ENCODE measurements at places on chromosomes 6 and 20.

DNA sequence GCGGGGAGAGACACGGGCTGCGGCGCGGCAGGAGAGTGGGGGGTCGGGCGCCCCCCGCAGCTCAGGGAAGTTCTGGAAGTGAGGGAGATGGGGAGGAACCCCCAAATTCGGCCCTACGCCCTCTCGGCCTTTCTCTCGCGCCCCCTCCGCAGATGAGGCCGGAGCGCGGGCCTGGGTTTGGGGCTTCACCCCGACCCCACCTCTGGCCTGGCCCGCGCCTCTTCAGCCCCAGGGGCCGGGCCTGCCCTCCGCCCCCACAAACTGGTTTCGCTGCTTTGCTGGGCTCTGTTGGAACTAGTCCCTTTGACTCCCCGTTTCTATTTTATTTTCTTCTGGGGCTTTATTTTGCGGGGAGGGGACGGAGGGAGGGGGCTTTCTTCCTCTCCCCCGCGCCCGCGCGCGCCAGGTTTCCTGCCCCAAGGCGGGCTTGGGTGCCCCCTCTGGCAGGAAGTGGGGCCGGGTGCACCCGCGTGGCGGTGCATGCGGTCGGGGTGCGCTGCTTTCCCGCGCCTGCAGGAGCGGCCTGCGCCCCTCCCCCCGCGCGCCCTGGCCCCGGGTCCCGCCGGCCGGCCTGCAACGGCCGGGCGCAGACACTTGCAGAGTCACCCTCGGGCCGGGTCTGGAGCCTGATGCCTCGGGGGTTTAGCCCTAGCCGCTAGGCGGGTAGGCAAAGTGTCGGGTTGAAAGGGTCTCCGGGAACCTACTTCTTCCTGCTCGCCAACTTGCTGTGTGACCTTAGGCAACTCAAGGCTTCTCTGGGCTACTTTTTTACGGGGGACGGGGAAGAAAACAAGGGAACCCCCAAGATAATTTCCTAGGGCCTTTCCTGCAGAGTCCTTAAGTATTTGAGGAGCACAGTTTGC, 1.3 kb downstream of the HMGA1 start:
- DNase-seq, result no peak

DNA sequence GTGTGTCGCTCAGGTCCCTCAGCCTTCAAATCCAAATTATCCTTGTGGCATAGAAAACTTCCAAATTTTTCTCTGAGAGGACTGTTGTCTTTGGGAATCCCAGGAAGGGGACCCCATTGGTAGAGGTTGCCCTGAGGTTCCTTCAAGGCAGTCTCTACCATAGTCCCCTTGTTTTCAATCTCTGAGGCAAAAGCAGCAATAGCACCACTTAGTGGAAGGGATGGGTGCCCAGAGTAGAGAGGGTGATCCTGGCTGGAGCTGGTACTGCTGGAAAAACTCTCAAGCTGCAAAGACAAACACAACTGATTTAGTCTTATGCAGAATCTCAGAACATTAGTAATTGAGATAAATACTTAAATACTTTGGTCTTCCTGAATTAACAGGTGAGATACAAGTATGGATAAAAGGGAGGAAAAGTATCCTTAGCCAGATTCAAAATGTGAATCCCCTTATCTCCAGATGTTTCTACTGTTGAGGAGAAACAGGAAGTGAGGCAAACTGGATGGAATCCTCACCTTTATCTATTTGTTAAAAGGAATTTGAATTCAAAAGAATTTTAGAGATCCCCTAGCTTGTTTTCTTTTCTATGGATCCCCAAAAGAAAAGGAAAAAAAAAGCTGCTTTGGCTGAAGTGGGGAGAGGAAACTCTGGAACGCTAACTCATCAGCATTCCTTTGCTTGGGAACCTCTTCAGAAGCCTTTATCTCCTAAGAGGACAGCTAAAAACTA, 13.4 kb downstream of the ZNF318 start:
- peak; percentile 24 for DNase-seq

- DNase-seq, result no peak
Measured at GRCh38 chr6:122676688-122677087, 66.5 kb downstream of the PKIB start.

- no peak for DNase-seq
Measured at GRCh38 chr20:57399587-57400155, 8.5 kb downstream of the RBM38 start.

DNA sequence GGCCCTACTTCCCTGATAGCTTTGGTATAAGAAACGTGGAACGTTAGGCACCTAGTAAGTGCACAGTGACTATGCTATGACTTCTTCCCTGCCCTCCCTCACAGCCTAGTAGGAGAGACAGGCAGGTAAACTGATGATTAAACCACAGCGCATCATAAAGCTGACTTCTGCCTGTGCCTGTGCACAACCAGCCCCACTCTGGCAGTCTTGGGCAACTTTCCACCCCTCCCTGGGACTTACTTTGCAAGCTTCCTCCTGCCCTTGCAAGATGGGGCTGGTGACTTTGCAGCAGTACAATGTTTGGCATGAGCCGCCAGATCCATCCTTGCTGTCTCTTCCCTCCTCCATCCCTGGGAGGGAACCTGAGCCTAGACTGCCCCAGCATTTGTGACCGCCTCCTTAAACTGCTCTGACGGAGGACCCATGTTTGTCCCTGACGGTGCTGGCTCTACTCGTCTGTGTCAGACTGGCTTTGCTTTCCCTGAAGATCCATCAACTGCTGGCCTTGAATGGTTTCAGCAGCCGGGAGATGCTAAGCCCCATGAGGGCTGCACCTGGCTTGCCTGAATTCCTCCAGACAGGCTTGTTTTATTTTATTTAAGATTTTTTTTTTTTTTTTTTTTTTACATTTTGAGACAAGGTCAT, 36.1 kb downstream of the EFCAB8 start:
- DNase-seq, result no peak

GRCh38 chr6:156946370-156946936, 169.3 kb downstream of the ARID1B start:
- no peak for DNase-seq

DNA sequence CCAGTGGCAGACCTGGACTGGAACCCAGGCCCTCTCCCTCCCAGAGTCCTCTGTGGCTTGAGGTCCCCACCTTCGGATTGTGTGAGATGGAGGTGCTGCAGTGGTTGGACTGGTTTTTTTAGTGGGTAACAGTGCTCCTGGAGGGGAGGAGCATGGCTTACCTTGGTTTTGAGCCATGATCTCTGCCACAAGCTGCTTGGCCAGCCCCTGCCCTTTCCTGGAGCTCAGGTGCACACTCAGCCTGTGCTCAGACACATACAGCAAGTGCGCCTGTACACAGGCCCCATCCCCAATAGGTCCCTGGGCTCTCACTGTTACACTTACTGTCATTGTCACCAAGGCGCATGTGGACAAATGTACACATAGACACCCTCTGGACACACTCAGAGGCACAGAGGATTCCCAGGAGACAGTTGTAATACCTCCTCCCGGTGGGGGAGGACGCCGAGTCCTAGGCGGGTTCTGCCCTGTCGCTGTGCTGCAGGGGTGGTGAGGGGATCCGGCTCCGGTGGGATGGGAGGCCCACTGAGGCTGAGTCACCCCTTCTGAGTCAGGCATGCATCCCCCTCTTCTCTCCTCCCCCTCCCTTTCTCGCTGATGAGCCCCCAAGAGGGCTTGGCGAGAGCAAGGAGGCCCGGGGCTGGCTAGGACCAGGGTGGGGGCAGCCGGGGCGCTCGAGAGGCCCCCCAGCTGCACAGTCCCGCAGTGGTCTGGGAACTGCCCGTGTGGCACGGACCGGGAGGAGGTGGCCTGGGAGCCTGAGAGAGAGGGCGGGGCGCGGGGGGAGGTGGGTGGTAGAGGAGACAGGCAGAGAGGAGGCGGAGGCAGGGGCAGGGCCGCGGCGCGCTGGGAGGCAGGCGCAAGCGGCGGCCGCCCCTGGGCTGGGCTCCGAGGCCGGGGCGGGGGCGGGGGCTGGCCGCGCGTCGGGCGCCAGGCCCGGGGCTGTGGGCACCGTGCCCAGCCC, 522 bp upstream of the EPB41L1 start:
- peak; percentile 56 for DNase-seq

- DNase-seq, result peak; percentile 85
Measured at GRCh38 chr6:35318196-35319171, 20.9 kb downstream of the DEF6 start.

GRCh38 chr6:29561606-29562181, 2.2 kb upstream of the UBD start:
- DNase-seq, result no peak

GRCh38 chr6:82246802-82247504, 591 bp downstream of the IBTK start:
- peak; percentile 73 for DNase-seq

GRCh38 chr20:34102342-34102741, 9.7 kb downstream of the EIF2S2 start:
- no peak for DNase-seq

DNA sequence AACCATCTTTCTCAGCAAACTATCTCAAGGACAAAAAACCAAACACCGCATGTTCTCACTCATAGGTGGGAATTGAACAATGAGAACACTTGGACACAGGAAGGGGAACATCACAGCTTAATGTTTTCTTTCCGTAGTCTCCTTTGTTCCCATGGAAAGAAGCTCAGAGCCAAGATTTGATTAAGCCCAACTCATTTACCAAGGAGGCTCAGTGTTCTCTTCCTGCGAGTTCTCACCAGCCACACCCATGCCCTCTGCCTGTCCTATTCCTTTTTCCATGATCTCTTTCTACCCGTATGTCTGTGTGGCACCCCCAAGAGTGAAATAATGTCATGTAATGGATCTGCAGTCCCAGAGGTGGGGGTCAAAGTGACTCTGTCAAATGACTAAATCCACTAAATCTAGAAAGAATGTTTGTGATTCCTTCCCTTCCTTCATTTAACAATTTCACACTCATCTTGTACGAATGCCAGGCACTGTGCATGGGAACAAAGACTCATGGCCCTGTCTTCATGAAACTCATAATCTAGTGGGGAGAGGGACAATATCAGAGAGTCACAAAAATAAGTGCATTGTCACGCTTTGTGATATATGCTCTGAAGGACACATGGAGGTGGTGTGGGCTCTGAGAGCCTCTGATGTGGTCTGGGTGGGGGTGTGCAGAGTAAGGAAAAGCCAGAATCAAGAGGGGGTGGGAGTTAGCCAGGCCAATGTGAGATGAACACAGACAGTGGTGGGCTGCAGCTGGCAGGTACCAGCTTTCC, 292.1 kb downstream of the CDC5L start:
- no peak for DNase-seq

GRCh38 chr6:29631860-29632731, 887 bp downstream of the GABBR1 start:
- DNase-seq, result peak; percentile 36

GRCh38 chr6:154917941-154918340, 77.2 kb upstream of the TIAM2 start:
- no peak for DNase-seq

GRCh38 chr6:40171343-40171742, 237.1 kb upstream of the MOCS1 start:
- DNase-seq, result no peak

DNA sequence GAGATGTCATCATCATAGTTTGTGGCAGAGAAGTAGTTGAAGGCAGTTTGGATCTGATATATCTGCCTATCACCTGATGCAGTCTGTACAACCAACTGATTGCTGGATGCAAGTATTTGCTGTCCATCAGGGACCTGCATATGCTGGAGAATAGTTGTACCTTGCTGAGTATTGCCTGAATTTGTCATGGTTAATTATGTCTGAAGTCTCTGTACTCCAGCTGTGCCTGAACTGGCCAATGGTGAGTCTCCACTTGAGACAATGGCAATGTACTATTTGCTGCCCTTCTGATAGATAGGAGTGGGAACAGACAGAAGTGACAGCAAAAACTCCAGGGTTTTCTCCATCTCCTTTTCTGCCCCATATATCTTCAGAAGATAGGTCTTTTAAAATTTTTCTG, 531.5 kb downstream of the EPHA7 start:
- no peak for DNase-seq

GRCh38 chr6:41975276-41975675, 33.7 kb upstream of the CCND3 start:
- DNase-seq, result no peak

GRCh38 chr6:113508249-113508648, 348.9 kb upstream of the MARCKS start:
- DNase-seq, result no peak

DNA sequence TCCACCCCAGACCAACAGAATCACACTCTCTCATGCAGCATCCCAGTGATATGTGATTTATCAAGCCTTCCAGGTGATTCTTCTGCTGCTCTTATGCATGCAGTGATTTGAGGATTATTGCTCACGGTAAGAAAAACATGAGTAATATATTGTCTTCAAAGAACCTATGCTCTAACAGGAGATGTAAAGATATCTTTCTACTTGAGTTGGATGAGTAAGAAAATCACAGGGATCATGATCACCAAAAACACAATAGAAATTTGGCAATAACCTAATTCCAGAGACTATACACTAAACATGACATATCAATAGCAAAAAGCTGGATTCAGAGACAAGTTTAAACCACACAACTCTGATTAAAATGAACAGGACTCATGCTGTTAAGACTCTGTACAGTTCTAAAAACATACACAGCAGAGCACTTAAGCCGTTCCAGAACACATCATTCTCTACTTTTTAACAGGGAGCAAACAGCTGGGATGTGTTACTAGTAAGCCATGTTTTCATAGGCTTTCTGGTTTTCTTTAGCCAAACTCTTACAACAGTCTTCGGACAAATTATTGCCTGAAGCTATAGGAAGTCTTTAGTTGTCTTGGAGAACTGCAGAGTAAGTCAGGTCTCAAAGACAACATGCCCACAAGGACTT, 568.6 kb downstream of the HAO1 start:
- DNase-seq, result no peak

DNA sequence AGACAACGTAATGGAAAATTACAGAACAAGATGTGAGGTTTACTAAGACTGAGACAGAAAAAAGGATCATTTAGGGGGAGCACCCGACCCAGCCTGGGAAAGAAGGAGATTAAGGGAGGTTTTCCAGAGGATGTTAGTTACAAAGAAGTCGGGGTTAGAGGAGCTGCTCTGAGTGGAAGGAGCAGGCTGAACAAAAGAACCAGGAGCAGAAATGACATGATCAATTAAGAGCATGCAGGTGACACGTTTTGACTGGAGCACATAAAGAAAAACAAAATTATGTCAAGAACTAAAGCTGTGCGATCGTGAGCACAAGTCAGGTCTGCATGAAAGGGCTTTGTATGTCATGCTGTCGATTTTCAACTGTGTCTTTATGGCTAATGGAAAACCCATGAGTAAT, 417.3 kb upstream of the MARCKS start:
- no peak for DNase-seq

DNA sequence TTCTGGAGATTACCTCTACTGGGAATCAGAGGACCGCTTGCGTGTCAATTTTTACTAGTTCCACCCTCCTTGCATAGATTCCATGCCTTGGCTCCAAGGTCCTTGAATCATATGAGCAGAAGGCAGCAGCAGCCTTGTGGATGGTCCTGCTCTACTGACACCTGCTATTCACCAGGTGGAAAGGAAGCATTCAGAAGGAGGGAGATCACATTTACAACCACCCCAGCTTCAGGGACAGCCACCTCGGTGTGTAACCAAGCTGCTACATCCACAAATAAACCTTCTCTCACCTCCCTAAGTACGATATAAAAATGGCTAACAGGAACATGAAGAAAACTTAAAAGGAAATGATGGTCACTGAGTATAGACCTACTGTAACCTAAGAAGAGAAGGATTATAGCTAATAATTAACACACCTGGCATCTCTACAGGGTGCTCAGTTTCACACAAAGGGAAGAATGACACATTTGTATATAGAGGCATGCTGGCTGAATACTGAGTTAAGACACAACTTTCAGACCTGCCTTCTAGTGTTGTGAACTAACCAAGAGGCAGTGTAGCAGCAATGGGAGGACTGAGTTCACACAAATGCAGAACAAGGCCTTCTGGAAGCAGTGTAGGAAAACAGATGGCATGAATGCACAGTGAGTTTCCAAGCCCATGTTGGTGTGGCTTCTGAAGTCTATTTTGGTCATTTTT, 46.3 kb upstream of the SRPK1 start:
- no peak for DNase-seq

GRCh38 chr6:33175436-33176069, 16.7 kb downstream of the COL11A2 start:
- no peak for DNase-seq
